ENCODE measurements at places on chromosomes 1 and 21.

GRCh38 chr1:112794654-112795239, 79.6 kb upstream of the PPM1J start:
- DNase-seq, result no peak

GRCh38 chr1:244231193-244231571, 180.1 kb downstream of the ZBTB18 start:
- no peak for DNase-seq

DNA sequence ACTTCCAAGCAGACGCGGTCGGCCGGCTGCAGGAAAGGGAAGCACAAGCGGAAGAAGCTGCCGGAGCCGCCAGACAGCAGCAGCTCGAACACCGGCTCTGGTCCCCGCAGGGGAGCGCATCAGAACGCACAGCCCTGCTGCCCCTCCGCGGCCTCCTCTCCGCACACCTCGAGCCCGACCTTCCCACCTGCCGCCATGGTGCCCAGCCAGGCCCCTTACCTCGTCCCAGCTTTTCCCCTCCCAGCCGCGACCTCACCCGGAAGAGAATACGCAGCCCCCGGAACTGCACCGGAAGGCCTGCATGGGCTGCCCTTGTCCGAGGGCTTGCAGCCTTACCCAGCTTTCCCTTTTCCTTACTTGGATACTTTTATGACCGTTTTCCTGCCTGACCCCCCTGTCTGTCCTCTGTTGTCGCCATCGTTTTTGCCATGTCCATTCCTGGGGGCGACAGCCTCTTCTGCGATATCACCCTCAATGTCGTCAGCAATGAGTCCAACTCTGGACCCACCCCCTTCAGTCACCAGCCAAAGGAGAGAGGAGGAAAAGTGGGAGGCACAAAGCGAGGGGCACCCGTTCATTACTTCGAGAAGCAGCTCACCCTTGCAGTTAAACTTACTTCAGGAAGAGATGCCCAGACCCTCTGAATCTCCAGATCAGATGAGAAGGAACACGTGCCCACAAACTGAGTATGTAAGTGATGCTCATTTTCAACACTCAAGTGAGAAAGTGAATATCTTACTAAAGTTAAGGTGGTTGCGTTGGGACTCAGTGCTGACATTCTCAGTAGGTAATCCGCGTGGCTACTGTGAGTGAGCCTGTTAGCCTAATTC, 25.5 kb downstream of the UTS2 start:
- DNase-seq, result no peak

DNA sequence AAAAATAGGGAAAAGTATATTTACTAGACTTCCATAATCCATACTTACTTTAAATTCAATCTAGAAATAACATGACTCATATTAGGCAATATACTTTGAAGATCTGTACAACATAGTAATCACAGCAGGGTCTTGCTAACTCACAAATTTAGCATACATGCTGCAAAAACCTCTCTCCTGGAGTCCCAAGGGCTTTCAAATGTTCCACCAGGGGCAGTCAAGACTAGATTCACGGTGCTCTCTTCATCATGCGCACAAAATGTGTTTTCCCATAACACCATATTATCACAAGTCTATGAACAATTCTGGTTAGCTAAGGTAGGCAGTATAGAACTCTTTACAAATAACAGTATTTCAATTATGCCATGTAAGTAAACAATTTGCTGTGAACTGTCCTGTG, 45.8 kb downstream of the SSX2IP start:
- DNase-seq, result no peak

DNA sequence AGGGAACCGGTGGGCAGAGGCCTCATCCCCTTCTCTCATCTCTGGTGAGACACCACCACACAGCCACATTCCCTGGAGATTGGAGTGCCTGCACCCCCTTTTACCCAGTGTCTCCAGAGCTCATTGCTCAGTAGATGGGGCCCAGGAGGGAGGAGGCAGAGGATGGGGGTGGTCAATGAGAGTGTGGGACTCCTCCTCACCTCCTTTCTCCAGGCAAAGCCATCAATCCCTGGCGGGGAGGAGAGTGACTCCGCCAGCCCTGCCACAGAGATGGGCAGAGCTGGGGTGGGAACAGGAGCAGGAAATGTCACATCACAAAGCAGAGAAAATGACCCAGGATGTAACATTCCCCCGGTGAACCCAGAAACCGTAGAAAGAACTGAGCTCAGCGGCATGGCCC, 117.2 kb downstream of the MATN1 start:
- no peak for DNase-seq

GRCh38 chr1:168821434-168821833, 92.4 kb upstream of the DPT start:
- DNase-seq, result no peak

GRCh38 chr1:184021728-184022127, 15.8 kb downstream of the COLGALT2 start:
- DNase-seq, result no peak

- no peak for DNase-seq
Observed at GRCh38 chr1:89309828-89310227, 37.2 kb upstream of the GBP5 start.

DNA sequence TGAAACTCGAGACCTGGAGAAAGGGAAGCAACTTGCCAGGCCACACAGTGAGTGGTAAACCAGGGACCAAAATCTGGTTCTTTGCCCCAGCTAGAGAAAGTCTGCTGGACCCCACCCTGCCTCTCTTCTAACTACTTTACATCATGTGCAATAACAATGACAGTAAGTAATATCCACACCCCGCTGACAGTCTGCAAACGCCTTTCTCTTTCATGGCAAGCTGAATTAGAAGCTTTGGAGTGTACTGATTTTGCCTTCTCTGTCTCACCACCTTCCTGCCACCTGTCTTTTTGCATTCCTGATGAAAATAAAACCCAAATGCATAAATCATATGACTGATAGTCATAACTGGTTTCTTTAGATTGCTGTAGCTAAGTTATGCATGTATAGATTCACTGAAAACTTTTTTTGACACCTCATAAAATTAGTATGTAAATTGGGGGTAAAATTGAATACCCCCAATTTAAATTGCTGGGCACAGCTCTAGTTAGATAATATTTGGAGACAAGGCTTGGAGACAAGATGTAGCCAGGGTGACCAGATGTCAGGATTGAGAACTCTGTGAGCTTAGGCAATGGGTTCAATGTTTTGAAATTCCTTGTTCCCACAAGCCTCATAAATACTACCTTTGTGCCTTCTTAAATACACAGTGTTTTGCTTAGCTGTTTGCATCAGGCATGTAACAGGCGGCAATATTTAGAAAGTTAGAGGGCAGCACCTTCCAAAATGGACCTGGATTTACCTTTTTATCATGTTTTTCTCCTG, 73.5 kb downstream of the ST6GALNAC5 start:
- no peak for DNase-seq

DNA sequence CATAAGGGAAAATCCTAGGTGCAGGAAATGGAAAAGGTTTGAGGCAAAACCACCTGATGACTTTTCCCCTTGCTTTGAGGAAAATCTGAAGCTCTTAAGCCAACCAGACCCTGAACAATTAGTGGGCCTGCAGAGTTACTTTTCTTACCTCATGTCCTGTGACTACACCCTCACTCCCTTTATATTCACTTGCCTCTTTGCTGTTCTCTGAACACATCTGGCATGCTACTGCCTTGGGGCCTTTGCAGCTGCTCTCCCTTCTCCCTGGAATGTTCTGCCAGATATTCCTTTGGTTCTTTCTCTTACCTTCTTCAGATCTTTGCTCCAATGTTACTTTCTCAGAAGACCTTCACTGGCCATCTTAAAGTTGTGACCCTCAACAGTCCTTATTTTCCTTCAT, 21.8 kb downstream of the RPTN start:
- no peak for DNase-seq

DNA sequence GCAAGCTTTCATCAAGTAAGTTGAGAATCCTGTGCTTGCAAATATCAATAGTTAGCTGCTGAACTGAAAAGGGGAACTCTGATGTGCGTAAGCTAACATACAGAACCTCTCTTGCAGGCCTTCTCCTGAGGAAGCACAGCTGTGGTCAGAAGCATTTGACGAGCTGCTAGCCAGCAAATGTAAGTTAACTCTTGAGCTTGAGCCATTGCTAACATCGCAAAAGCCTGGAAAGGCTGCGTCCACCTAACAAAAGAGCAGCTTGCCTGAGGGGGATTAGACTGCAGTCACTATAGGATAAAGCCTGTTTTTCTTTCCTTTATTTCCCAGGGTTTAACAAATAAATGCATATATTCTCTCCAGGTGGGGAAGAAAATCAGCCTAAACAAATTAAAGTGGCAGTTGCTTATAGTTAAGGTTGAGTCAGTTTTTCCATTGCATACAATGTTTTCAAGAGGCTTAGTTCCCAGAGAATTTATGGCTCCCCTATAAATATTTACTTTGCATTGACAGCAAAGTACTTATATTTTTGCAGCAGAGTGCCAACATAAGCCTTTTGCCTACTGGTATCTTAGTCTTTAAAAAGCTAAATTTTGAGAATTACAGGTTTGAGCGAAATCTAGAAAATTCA, 1.5 kb downstream of the RGS2 start:
- DNase-seq, result no peak

All from NCI-H1048 (cell line).